ENCODE measurements at places on chromosomes 7 and 10.

GRCh38 chr7:77338260-77338659 lies 77.9 kb downstream of the GSAP start:
- no peak for DNase-seq

GRCh38 chr10:99540657-99541531 lies 8.2 kb downstream of the NKX2-3 start:
- DNase-seq = no peak

GRCh38 chr10:123645016-123645415 lies 21.1 kb upstream of the GPR26 start:
- no peak for DNase-seq

DNA sequence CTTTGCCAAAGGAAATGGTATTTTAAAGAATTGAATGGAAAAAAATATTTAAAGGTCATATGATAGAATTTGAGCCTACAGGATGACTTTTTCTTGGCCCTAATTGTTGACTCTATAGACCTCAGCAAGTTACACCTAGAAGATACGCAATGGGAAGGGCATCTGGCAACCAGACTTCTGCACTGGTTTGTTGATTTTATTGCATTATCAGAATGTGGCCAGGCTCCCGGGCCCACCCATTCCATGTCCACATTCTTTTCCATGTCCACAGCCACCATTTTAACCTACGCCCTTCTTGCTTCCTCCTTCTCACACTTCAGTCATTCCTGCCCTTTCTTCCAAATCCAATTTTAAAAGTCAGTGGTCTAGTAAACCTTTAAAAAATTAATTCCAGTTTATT lies 738.4 kb downstream of the SUGCT start:
- DNase-seq = no peak

- DNase-seq = no peak
Observed at GRCh38 chr7:12637819-12638592, 49.4 kb upstream of the ARL4A start.

GRCh38 chr7:97022491-97023306 lies 1.9 kb downstream of the DLX5 start:
- no peak for DNase-seq

GRCh38 chr7:132244903-132245480 lies 331.3 kb downstream of the PLXNA4 start:
- DNase-seq = no peak

DNA sequence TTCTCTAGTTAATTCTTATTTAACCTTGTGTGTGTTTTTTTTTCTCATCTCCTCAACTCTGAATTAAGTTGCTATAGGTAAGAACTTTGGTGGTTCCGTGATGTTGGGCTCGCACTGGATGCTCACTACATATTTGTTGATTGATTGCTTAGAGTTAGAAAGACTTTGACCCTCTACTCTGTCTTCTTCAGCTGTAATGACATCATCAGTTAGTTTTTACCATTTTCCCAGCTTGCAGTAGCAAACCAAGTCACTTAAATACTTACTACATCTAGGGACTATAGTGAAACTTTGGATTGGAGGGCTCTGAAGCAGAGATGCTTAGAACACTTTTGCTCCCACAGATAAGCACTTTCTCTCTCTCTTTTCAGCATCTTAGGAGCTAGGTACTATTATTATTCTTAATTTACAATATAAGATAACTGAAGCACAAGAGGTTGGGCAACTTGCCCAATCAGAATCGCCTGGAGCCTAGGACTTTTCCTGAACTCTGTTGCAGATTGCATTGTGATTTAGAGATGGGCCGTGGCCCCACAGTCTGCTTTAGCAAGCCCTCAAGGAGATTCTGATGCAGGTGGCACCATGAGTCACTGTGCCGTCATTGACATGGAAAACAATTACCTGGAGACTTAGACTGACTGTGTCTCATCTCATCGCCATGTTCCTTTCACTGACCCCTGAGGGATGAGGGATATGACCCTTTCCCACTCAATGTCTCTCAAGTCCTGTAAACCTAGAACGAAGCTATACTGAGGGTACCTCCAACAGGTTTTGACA lies 471.9 kb upstream of the PODXL start:
- no peak for DNase-seq

DNA sequence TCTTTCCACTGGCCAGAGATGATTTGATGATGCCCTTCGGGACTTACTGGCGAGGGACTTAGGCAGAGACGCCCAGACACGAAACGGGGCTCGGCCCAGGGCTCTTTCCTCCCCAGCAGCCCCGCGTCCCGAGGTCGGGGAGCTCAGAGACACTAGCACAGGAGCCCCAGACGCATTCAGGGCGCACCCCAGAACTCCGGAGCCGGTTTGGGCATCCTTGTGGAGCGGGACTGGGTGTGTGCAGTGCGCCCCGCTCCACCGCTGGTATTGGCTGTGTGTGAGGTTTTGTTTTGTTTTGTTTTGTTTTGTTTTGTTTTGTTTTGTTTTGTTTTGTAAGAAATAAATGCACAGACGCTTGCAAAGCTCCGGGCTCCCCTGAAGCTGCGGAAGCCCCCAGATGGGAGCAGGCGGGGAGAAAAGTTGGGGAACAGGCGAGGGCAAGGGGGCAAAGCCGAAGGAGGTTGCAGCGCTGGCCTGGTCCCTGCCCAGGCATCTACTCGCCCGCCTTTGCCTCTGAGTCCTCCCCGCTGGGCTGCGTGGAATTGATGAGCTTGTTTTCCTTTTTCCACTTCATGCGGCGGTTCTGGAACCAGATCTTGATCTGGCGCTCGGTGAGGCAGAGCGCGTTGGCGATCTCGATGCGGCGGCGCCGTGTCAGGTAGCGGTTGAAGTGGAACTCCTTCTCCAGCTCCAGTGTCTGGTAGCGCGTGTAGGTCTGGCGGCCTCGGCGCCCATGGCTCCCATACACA lies 1.9 kb upstream of the HOXA5 start:
- no peak for DNase-seq

- no peak for DNase-seq
Observed at GRCh38 chr10:46033602-46034011, 3.2 kb upstream of the NCOA4 start.

DNA sequence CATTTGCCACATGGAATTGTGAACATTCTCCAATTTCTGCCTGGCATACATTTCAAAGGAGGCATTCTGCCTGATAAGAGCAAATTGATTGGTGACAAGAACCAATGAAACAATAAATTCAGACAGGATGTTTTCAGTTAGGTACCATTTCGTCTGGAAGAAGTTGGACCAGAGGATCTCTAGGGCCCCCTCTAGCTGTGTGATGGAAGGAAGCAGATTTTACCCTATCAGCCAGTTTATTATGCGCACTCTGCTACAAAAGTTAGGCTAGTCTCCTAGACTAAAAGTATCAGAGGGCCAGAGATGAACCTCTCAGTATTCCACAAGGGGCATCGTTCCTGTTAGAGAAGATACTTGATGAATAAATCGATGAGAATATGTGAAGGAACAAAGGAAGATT lies 118.0 kb downstream of the BUB3 start:
- DNase-seq = no peak

DNA sequence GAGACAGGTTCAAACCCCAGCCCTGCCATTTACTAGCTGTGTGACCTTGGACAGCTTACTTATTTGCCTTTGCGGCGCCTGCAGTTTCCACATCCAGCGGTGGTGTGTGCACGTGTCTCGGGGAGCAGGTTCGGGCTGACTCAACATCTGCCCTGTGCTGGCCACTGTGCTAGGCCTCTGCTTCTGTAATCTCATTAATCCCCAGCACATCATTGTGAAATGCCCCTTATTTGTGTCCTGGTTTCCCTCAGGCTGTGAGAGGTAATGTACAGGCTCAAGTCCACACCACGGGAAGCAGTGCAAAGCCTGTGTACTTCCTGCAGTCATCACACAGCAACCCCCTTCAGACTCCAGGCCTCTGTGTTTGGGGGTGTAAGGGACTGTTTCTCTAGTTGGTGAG lies 285.7 kb downstream of the RPS24 start:
- no peak for DNase-seq

DNA sequence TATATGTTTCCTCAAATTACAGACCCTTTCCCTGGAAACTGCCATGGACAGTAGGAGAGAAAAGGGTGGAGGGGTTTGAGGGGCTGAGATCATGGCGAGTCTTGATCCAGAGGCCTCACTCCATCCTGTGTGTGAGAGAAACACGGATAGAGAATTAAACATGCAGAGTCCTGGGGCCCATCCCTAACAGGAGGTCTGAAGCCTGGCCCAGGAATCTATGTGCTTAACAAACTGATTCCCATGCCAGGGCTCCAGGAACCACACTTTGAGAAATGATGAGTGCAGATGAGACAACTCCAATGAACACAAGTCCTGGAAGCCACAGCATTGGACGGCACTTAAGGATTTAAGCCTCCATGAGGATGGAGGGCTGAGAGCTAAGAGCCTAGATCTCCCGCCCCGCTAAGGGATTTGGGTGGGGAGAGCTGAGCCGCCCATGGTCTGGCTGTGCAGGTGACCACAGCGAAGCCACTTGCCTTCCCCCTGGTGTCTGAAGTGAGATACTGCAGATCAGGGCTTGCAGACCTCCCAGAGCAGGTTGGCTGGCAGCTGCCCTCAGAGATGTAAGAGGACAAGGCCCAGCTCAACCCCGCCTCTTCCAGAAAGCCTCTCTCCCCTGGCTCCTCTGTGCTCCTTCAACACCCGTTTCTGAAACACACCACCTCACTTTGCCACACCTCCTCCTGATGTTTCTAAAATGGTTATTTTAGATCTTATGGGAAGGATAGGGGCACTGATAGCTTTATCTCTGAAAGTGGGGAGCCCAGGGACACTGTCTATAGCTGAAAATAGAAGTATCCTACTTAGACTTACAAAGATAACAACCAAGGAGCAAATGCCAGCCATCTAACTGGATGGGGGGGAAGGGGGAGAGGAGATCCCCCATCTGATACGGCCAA lies 24.8 kb upstream of the EIF5AL1 start:
- no peak for DNase-seq

GRCh38 chr10:122465401-122466040 lies 4.2 kb downstream of the HTRA1 start:
- no peak for DNase-seq

DNA sequence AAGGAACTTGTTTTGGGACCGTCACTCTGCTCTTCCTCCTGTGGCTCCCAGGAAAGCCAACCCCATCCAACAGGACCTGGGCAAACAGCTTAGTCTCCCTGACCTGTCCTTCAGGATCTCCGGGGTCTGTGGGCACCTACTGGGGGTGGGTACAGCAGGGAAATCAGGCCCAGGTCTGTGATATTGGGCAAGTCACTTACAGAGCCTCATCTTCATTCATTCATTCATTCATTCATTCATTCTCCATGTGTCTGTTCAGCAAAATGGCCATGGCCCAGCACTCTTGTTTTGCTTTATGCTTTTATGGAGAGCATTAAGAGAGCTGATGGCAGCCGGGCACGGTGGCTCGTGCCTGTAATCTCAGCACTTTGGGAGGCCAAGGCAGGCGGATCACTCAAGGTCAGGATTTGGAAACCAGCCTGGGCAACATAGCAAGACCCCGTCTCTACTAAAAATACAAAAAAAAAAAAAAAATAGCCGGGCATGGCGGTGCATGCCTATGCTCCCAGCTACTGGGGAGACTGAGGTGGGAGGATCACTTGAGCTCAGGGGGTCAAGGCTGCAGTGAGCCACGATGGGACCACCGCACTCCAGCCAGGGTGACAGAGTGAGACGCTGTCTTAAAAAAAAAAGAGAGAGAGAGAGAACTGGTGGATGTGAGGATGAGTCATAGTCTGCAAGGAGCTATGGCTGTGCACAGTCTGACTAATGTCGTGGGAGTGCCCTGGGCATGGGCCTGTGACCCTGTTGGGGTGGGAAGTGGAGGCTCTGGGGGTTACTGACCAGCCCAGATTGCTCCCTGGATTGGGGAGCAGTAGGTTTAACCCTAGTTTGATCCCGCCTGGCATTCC lies 54.3 kb downstream of the CLIP2 start:
- no peak for DNase-seq

- DNase-seq = no peak
Observed at GRCh38 chr10:101781655-101781983, 1.6 kb downstream of the NPM3 start.

GRCh38 chr7:132400561-132401142 lies 175.6 kb downstream of the PLXNA4 start:
- DNase-seq = no peak

DNA sequence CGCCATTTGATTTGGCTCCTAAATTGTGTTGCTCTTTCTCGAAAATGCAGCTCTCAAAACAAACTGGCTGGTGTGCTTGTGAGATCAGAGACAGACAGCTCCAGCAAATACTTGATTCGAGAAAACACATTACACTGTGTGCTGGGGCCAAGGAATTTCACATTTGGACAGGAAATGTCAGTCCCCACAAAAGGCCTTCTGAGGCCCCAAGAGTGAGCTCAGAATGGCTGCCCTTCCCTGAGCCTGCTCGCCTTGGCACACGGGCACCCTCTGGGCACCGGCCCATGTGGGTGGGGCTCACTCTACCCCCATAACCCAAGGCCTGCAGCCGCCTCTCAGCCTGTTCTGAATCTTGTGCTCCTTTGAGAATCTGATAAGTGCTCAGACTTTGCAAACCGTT lies 13.9 kb upstream of the HSPA12A start:
- DNase-seq = no peak

- no peak for DNase-seq
Observed at GRCh38 chr10:52136921-52137320, 177.2 kb upstream of the DKK1 start.

- DNase-seq = no peak
Observed at GRCh38 chr7:51128545-51129435, 187.8 kb downstream of the COBL start.

GRCh38 chr10:97042716-97043562 lies 142.8 kb downstream of the SLIT1 start:
- DNase-seq = no peak

GRCh38 chr10:1737222-1738061 lies at the start of gene ADARB2:
ADARB2 (minus strand) TSS chr10:1737525.
- no peak for DNase-seq

- no peak for DNase-seq
Observed at GRCh38 chr10:33657154-33657908, 322.9 kb upstream of the NRP1 start.

- no peak for DNase-seq
Observed at GRCh38 chr7:37311355-37311754, 137.3 kb downstream of the ELMO1 start.

- DNase-seq = no peak
Observed at GRCh38 chr10:38127812-38128211, 33.7 kb downstream of the ZNF37A start.

- no peak for DNase-seq
Observed at GRCh38 chr10:18501198-18501597, 150.2 kb downstream of the NSUN6 start.

DNA sequence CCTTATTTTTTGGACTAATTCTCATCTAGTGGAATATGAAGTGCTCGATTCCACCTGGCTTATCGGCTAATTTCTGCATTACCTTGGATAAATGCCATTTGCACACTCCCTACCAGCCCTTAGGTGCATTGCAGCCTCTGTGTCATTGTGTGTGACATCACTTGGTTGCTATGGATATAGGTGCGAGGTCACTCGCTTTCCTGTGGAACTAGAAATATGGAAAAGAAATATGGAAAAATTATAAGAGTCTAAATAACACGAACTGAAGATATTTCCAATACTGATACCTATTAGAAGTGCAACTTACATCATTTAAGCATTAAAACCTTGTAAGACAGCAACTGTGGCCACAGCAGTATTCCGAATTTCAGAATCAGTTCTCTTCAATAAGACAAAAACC lies 2.0 kb downstream of the YWHAG start:
- no peak for DNase-seq

GRCh38 chr7:40885503-40885902 lies 750.7 kb downstream of the SUGCT start:
- DNase-seq = no peak
